Nephron progenitor cell (in vitro differentiated cells): ENCODE measurements at places on chromosomes 12 and 14.

GRCh38 chr14:23657959-23658470 lies 21.9 kb downstream of the DHRS2 start:
- no peak for DNase-seq

GRCh38 chr12:11834104-11834812 lies 184.8 kb downstream of the ETV6 start:
- no peak for DNase-seq

- no peak for DNase-seq
Observed at GRCh38 chr14:51616724-51617409, 34.8 kb upstream of the FRMD6 start.

DNA sequence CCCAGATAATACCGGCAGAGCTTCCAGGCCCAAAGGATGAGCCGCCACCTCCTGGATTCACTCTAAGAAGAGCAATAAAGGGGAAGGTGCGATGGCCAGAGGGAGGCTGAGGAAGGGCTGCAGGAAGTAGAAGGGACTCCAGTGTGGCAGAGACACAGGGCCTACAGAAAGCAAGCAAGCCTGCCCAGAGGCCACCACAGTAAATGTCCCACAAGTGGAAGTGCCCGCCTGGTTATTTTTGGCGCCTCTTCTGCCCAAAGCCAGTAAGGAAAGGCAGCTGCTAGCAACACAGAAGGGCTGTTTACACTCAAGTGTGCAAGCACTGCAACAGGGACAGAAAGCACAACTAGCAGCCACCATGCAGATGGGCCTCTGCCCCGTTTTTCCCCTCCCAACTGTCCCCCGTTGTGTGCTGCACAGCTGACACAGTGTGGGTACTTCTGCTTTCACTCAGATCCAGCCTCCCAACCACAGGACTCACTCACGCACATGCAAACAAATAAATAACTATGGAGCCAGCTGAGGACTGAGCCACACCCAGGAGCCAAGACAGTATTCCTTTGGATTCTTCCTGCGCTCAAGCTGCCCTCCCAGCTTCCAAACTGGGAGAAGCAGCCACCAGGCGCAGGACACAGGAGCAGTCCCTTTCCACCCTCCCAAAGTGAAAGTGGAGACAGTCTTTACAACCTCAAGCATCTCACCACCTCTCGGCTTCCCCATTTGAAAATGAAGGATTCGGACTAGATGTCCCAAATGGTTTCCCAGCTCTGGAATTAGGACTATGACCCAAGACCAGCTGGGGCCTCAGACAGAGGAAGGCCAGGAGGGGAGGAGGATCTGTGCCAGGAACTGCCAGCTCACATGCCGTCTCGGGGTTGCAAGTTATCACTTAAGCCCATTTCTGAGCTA lies 40.0 kb upstream of the PNMA1 start:
- no peak for DNase-seq

DNA sequence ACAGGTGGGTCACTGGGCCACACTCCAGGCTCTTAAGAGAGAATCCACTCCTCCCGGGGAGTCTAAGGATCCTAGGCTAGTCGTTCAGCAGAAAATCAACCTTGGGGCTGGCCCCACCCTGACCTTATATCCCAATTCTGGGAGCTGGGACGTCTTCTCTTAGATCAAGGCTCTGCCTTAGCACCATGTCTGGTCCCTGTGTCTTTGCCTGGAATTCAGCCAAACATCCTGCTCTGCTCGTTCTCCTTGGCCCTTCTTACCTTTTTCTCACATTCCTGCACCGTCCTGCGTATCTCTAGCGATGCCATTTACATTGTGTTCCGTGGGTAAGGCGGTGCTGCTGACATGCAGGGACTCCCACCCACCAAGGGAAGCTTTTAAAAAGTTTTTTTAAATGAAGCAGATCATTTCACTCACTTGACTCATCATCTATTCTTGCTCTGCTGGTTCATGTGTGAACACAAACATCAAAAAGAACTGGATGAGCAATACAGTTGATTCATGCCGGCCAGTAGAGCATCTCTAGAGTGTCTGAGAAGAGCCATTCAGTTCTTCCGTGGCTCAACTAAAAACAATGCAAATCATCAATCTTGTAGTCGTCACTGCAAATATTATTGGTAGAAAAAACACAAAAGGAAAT lies 50.2 kb downstream of the KCNK13 start:
- no peak for DNase-seq

DNA sequence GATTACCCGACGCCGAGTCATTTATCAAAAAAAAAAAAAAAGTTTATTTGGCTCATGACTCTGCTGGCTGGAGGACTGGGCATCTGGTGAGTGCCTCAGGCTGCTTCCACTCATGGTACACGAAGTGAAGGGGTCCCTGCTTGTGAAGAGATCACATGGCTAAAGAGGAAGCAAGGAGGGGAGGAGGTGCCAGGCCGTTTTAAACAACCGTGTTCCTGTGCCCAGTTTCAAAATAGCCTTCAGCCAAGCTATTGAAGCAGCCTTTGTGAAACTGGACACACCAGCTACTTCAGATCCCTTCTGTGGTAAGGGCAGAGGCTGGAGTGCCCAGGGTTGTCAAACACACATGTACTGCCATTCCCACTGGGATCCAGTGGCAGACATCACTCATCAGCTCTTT lies 7.6 kb downstream of the POP5 start:
- no peak for DNase-seq

DNA sequence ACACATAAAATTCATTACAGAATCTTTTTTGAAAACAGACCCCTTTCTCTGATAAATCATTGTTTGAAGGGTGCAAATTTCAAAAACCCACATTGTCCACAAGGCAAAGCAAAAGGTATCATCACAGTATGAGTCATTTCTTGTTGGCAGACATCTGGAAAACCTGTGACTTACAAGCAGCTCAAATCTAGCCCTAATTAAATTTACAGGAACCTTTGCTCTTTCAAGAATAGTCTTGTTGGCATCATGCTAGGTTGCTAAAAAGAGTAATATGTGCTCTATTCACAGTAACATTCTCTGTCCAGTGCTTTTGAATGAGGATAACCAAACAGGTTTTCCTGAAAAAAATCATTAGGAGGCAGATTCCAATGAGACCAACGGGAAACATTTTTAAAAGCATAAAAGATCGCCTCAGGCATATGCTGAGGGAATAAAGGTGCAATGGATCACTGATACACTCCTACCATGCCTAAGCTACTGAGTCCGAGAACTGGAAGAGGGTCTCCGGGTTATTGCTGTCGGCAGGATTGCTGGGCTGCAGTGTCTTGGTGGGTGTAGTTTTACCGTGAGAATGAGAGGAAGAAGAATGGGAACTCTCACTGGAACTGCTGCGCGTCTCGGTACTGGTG lies 55.5 kb upstream of the TTC7B start:
- DNase-seq: no peak

- no peak for DNase-seq
Observed at GRCh38 chr12:50302686-50303085, 19.4 kb upstream of the LIMA1 start.
